Endothelial cell (in vitro differentiated cells): ENCODE measurements at places on chromosomes 16 and 17.

DNA sequence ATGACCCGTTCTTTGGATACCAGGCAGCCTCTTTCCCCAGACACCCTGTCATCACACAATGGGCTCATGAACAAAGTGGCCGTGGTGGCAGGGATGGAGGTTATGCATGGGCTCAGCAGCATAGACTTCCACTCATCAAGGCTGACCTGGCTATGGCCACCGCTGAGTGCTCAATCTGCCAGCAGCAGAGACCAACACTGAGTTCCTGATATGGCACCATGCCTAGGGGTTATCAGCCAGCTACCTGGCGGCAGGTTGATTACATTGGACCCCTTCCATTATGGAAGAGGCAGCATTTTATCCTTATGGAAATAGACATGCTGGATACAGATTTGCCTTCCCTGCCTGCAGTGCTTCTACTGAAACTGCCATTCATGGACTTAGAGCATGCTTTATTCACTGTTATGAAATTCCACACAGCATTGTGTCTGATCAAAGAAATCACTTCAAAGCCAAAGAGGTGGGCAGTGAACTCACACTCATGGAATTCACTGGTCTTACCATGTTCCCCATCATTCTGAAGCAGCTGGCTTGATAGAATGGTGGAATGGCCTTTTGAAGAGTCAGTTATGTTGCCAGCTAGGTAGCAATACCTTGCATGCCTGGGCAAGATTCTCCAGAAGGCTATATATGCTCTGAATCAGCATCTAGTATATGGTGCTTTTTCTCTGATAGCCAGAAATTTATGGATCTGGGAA lies 160.6 kb downstream of the PRKCB start:
- no peak for DNase-seq

DNA sequence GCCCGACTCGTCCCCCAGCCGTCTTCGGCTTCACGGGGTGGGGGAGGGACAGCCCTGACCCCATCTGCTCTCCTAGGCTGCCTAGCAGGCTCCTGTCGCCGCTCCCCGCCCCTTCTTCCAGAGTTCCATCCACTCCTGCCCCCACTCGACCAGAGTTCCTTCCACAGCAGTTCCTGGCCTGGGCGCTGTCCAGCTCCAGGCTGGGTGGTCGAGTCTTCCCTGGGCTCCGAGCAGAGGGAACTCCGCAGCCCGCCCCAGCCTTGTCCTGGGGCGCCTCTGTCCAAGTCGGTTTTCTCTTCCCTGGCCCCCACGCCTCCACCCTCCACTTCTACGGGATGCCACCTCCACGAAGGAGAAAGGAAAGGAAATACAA lies 1.4 kb downstream of the PYY start:
- peak; percentile 44 for DNase-seq

GRCh38 chr17:41521574-41522261 lies 3.0 kb upstream of the KRT15 start:
- no peak for DNase-seq

DNA sequence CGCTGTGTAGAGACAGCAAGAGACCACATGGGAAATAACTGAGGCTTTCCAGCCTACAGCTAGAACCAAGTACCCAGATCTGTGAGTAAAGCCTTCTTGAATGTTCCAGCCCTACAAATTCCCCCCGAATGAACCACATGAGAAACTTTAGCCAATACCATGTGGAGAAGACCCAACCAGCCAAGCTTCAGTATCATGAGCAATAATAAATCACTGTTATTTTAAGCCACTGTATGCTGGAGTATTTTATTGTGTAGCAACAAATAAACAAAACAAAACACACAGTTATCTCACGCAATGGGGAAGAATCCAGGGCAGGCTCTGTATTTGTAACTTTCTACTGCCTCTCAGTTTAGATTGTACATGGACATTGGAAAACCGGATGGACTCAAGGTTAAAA lies 426.2 kb downstream of the CDH11 start:
- no peak for DNase-seq

DNA sequence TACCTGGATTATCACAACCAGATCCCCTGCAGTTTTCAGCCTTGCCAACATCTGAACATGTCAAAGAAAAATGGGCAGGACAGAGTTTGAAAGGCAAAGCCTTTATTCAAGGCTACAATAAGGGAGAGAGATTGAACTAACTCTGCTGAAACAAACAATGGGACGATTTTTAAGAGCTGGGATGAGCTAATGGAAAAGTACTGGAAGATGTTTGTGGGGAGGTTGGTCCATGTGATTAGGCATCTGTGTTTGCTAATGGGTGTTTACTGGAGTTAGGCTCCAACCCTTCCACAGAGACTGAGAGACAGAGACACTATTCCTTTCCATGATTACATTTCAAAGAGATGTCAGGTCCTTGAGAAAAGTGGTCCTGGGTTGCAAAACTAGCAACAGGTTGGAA lies 35.0 kb upstream of the HSBP1 start:
- DNase-seq: no peak

- DNase-seq: peak; percentile 21
These were observed 4.4 kb upstream of the DHX40 start for GRCh38 chr17:59561042-59561441.

GRCh38 chr16:16008666-16009065 lies 59.2 kb downstream of the ABCC1 start:
- no peak for DNase-seq
